ENCODE measurements at places on chromosomes 1 and 21.

DNA sequence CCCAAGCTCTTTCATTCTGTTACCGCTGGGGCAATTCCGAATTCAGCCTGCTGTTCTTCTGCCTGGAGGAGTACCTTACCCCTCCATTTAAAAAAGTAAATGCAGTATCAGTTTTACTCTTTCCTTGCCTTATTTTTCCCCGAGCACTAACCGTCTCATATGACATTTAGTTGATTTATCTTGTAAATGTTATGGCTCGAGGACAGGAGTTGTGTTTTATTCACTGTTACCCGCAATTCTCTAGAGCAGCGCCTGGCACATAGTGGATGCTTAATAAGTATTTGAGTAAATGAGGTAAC is 425 bp upstream of the TADA1 start:
- DNase-seq: no peak

DNA sequence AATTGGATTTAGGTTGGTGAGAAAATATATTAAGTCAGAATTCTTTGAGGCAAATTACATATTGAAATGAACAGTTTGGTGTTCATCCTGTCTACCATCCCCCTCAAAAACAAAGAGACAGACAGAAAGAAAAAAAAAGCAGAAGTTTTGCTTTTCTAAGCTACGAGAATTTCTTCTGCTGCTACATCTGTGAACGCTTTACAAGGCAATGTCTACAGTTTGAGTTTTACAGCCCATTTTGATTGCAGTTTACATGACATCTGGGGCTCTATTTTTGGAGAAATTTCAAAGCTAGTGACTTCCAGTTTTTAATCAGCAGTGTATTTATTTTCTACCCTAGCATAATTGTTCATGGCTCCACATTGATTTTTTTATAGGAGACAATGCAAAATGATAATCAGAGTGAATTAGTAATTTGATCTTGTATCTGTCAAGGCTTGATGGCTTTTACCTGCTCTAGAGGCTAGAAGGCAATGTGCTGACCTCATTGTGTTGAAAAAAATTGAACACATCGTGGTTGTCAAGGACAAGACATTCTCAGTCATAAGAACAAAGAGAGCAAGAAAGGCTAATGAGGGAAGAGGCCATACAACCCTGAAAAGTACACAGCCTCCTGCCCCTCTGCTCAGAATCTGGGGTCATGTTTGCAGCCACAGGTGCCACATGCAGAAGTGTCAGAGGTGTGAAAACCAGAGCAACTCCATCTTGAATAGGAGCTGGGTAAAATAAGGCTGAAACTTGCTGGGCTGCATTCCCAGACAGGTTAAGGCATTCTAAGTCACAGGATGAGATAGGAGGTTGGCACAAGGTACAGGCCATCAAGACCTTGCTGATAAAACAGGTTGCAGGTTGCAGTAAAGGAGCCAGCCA is 201.0 kb upstream of the CAMK1G start:
- no peak for DNase-seq

- DNase-seq: no peak
These were observed 1.1 kb downstream of the SLC50A1 start for GRCh38 chr1:155136748-155137147.

DNA sequence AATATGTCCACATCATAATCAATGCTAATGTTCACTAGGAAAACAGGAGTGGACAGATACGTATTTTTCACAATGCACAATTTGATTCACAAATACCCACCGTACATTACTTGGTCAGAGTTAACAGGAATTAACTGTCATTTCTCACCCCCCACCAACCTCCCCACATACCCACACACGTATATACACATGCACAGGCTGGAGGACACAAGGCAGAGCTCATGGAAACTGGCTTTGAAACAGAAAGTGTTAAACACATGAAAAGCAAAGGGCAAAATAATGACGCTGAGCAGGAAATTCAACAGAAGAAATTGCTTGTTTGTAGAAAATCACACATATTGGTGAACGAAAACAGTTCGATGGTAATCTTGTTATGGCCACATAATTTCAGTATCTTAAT is 188.4 kb upstream of the DMRTA2 start:
- DNase-seq: no peak

DNA sequence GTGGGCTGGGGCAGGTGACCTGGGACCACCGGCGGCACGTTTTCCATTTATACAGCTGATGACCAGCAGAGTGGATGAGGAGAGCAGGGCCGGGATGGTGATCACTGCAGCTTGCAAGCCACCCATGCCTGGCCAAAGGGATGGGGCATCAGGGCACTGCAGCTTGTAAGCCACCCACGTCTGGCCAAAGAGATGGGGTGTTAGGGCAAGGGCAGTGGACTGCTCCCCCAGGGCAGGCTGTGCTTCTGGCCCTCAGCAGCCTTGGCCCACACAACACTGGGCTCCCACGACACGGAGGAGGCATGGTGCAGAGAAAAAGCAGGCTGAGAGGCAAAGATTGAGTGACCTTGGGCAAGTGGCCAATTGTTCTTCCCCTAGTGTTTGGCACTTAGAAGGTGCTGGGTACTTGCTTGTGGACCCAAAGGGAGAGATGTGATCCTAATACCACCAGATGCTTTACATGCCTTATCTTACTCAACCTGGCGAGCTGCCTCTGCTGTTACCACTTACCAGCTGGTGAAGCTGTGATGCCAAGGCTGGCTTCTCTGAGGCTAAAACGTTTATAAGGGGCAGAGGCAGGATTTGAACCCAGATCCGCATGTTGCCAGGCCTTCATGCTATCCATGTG is 48.3 kb downstream of the TRIM62 start:
- no peak for DNase-seq

DNA sequence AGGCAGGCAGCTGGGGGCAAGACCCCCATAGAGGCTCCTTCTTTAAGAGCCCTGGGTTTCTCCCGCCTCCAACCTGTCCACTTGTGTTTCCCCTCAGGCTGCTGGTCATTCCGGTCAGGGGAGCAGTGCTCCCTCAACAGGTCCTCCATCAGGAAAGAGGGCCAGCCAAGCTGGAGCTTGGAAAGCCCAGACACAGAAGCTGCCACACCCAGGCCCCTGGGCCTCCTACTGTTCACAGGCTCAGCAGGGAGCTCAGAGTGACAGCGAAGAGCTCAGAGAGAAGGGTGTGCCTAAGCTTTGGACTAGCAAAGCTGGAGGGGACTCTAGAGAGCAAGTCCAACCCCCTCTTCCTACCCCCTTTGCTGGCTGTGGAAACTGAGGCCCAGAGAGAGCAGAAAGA is 10.3 kb upstream of the CDCP2 start:
- no peak for DNase-seq

- DNase-seq: no peak
These were observed 42.2 kb upstream of the KCNE1 start for GRCh38 chr21:34554227-34554626.

- DNase-seq: no peak
These were observed 71.5 kb downstream of the SMYD3 start for GRCh38 chr1:246435421-246436041.

GRCh38 chr1:189656628-189657530 is 820.8 kb downstream of the BRINP3 start:
- no peak for DNase-seq

DNA sequence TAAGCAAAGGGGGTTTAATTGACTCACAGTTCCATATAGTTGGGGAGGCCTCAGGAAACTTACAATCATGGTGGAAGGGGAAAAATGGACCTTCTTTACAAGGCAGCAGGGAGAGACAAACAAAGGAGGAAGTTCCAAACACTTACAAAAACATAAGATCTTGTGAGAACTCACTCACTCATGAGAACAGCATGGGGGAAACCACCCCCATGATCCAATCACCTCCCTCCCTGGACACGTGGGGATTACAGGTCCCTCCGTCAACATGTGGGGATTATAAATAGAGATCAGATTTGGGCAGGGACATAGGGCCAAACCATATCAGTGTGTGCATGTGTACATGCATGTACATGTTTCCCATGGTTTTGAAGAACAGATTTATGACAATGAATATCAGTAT is 5.5 kb upstream of the SMG7 start:
- no peak for DNase-seq

DNA sequence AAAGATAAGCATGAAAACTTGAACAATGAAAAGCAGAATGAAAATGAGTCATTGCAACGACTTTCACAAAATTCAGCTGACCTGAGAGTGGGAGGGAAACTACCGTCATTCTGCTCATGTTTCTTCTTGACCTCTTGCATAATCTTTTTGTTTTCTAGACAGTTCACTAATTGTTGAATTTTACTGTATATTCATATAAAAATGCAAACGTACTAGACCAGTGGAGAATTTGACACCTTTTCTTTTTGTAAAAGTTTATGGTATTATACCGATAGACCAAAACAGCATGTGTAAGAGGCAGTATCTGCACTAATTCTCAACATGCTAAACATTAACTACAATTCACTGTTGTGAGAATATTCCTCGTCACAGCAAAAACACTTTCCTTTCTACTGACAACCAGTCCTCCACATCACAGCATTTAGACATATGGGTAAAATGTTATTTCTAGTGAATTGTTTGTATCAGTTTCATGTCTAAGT is 137.8 kb downstream of the GREM2 start:
- DNase-seq: no peak

DNA sequence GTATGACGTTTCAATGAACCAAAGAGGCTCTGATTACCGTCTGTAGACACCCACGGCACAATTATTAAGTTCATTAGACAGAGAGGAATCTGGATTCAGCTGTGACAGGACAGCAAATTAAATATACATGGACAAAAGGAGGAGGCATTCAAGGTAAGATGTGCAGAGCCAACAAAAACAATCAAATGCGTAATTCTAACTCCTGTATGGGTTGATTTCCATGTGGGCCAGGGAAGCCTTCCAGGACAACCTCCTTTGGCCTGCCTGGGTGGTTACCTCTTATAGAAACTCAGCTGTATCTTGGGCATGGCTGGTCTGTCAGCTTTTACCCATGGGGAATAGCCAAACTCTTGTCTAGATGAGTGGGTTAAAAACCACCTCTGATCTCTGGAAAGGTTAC is 43.8 kb downstream of the CCN1 start:
- DNase-seq: no peak

- no peak for DNase-seq
These were observed 92.9 kb downstream of the DPYD start for GRCh38 chr1:97827887-97828286.

DNA sequence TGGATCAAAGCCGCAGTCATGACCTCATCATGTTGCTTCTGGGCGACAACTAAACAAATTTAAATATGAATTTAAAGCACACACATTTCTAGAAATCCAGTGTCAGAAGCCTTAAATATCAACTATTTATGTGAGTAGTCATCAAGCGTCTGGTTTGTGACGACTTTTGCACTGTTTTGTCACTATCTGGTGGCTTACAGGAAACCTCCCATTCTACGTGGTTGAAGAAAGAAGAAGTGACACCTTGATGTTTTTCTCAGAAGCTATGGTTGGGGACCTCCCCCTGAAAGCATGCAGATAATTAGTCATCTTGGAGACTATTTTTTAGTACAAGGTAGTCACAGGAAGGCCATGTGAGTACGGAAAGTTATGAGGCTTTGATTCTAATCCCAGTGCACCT is 58.5 kb downstream of the TENT5C start:
- no peak for DNase-seq

DNA sequence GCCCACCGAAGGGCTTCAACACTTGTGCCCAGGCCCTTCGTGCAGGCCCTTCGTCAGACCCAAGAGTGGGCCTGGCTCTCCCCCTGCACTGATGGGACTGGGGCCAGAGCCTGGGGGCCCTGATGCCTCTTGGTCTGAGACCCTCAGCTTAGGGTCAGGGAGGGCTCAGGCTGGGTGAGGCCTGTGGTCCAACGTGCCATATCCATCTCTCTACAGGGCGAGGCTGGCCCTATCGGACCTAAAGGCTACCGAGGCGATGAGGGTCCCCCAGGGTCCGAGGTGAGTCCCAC is 15.6 kb downstream of the COL6A1 start:
- peak; percentile 10 for DNase-seq

DNA sequence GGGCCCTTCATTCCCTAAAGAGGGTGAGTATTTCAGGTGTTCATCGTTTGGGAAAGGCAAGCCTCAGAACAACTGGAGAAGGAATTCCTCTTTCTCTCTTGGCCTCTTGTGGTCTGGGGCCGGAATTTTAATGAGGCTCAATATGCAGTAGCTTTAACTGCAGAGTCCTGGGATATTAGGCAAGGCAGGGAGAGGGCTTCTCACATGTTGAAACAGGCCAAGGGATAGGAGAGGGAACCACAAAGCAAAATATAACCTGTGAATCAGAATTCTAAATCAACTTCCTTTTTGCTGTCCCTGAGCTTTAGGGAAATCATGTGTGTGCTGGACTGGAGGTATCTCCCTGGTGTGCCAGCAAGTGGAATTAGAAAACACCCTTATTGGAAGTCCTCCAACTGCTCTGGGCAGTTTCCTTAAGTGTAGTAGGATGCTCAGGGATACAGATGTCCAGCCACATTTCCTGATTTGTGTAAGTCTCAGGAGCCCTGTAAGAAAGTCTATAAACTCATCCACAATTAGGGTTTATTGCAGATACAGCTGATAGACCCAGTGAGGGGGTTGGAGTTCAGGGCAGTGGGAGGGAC is 215.8 kb upstream of the ZRANB2 start:
- DNase-seq: no peak

DNA sequence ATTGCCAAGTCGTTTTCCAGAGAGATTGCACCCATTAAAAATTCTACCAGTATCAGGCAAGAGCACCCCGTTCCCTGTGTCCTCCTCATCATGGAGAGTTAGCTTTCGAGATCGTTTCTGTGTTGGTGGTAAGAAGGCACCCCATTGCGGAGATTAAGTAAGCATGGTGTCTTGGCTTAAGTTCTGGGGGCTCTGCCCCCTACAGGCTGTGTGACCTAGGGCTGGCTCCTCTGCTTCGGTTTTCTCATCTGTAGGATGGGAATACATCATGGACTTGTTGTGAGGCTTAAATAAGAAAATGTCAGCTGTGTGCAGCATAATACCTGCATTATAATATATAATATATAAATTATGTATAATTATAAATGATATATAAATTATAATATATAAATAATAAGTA is 36.8 kb upstream of the TENT5C start:
- no peak for DNase-seq

- no peak for DNase-seq
These were observed 5.3 kb upstream of the MAP3K7CL start for GRCh38 chr21:29125191-29125590.

DNA sequence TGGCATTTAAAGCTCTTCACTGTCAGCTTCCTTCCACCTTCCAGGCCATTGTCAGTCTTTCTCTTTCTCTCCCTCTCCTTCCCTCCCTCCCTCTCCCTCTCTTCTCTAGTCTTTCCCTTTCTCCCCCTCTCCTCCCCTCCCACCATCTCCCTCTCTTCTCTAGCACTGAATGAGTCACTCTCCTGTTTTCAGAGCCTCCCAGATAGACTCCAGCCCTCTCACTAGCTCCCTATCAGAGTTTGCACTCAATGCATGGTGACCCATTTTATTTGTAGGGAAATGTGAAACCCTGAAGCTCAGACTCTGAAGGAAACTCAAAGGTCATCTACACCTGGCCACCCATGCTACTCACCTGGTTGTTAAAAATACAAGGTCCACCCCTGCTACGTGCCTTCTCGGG is 4.4 kb upstream of the MATN1 start:
- no peak for DNase-seq

DNA sequence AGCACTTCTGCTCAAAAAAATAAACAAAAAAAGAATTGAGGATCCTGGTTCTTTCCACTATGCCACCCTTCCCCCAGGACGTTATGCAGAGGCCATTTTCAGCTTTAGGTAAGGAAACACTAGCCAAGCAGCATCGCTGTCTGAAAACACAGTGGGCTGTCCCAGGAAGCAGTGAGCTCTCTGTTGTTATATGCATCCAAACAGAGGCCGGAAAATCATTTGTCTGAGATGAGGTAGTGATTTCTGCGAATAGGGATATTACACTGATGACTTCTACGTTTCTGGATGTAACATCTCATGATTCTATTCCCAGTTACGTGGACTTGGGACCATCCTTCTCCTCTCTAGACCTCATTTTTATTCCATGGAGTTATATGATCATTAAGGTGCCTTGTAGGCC is 137.2 kb downstream of the OMA1 start:
- no peak for DNase-seq

All from stimulated activated CD8-positive, alpha-beta memory T cell treated with anti-CD3 and anti-CD28 coated beads, Interleukin-4, amount 100 ng/mL, for 48 hours (primary cell).